ENCODE measurements at places on chromosomes 16 and 17. TPM values are rescaled to one million over a fixed set of nuclear protein-coding genes. Genes with fewer than 3 reads are reported as not detected.

Gene PRSS27
- total RNA-seq = 0.13 TPM

Gene ZNF287
- 1.8 TPM for total RNA-seq

Gene TANGO6
- 15.1 TPM for total RNA-seq

Gene ARL5C
- total RNA-seq = not detected

Gene PRSS33
- not detected for total RNA-seq

Gene HOXB2
- total RNA-seq = 0.63 TPM

Gene CD300E
- not detected for total RNA-seq

Gene MEOX1
- total RNA-seq = 1.0 TPM

Gene MMP28
- 2.4 TPM for total RNA-seq

Data from dermis microvascular lymphatic vessel endothelial cell (primary cell).